Esophagus squamous epithelium (tissue), 5 donors: ENCODE measurements at places on chromosomes 3 and 15.

DNA sequence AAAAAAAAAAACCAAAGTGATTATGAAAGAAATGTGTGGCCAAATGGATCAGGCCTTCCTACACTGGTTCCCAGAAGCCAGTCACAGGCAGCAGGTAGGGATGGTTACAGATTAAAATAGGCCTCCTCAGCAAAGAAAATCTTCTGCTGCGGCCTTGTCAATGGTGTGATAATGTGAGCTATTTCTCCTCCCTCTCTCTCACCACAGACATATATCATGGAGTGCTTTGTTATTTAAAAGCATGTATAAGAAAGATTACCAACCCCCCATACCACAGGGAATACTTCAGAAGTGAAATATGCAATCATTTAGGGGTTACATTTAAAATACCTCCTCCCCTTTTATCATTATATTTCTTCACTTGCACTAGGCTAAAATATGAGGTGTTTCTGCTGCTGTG is 32.2 kb upstream of the LRTM1 start:
- no peak for DNase-seq
- no peaks in the 10 kb centered on the region for H3K27me3 ChIP-seq
- H3K4me1 ChIP-seq = peaks cover 4% of the 10 kb centered on the region
- no peak overlapping the region for H3K4me3 ChIP-seq
- no peaks in the 10 kb centered on the region for H3K36me3 ChIP-seq
- H3K27ac ChIP-seq = no peak overlapping the region

- no peaks in the 10 kb centered on the region for H3K4me1 ChIP-seq
- H3K27me3 ChIP-seq = no peaks in the 10 kb centered on the region
- no peak overlapping the region for H3K4me3 ChIP-seq
- H3K36me3 ChIP-seq = no peaks in the 10 kb centered on the region
- H3K27ac ChIP-seq = no peak overlapping the region
- DNase-seq = no peak
These were observed 47.0 kb upstream of the TFG start for GRCh38 chr3:100662113-100662823.

DNA sequence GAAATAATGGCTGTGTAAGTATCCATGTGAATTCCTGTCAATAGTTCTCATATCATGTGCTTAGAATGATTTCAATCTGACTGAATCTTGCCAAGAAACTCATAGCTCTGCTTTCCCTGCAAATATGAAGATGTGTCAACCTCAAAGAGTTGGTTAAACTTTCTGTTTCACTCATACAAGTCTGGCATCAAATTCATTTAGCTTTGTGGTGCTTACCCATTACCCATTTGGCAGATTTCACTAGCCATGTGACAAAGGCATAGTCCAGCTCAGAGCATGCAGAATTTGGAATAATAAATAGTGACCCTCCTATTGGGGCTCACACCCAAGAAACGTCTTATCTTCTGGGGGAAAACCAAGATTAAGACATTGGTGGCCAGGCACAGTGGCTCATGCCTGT is 256.6 kb upstream of the TPRG1 start:
- no peaks in the 10 kb centered on the region for H3K36me3 ChIP-seq
- H3K27me3 ChIP-seq = no peaks in the 10 kb centered on the region
- no peak for DNase-seq
- H3K27ac ChIP-seq = peak overlapping the region; percentile 55
- no peak overlapping the region for H3K4me3 ChIP-seq

- peak overlapping the region; percentile 35 for H3K27ac ChIP-seq
- no peaks in the 10 kb centered on the region for H3K27me3 ChIP-seq
- H3K36me3 ChIP-seq = no peaks in the 10 kb centered on the region
These were observed 165.2 kb upstream of the HES1 start for GRCh38 chr3:193970773-193971206.

- no peak overlapping the region for H3K4me3 ChIP-seq
- no peaks in the 10 kb centered on the region for H3K36me3 ChIP-seq
- DNase-seq = no peak
- H3K4me1 ChIP-seq = peaks cover under 1% of the 10 kb centered on the region
- H3K27me3 ChIP-seq = no peaks in the 10 kb centered on the region
These were observed 4.5 kb upstream of the TLNRD1 start for GRCh38 chr15:80996247-80996646.

GRCh38 chr3:52532838-52533622 is 627 bp downstream of the NT5DC2 start:
- no peaks in the 10 kb centered on the region for H3K27me3 ChIP-seq
- peaks cover 12% of the 10 kb centered on the region for H3K36me3 ChIP-seq
- peak overlapping the region; percentile 71 for H3K4me3 ChIP-seq
- H3K4me1 ChIP-seq = peaks cover 63% of the 10 kb centered on the region

DNA sequence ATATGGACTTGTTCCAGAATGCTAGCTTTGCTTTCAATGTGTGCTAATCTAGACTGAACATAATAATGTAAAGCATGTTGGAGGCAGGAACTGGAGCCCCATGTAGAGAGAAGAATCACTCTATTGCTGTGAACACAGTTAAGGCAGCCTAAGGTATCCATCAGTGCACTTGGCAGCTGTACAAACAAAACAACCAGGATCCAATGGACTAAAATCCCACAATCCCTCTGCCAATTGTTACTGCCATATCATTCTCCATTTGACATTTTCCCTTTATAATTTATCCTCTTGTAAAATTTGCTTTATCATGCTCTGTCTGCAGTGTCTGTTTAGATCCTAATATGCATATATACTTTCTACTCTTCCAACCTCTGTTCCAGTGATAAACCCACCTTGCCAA is 756.8 kb upstream of the LMCD1 start:
- no peak overlapping the region for H3K27ac ChIP-seq
- H3K27me3 ChIP-seq = no peaks in the 10 kb centered on the region
- no peak for DNase-seq
- H3K4me3 ChIP-seq = no peak overlapping the region
- no peaks in the 10 kb centered on the region for H3K36me3 ChIP-seq
